ENCODE measurements at places on chromosomes 11 and 22.

DNA sequence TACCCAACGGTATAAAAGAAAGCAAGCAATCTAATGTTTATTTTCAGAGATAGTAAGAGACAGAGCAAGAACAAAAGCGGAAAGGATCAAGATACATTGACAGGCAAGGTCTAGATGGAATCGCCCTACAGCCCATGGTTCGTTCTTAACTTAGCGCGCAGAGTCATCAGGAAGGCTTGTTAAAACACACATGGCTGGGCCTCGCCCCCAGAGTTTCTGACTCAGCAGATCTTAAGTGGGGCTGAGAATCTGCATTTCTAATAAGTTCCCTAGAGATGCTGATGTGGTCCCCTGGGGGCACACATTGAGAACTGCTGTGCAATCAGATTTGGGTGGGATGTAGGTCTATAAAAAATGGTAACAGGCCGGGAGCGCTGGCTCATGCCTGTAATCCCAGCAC, 35.8 kb upstream of the CHRM4 start:
- no peak for DNase-seq

GRCh38 chr22:49242480-49242879, 585.2 kb downstream of the BRD1 start:
- no peak for DNase-seq

DNA sequence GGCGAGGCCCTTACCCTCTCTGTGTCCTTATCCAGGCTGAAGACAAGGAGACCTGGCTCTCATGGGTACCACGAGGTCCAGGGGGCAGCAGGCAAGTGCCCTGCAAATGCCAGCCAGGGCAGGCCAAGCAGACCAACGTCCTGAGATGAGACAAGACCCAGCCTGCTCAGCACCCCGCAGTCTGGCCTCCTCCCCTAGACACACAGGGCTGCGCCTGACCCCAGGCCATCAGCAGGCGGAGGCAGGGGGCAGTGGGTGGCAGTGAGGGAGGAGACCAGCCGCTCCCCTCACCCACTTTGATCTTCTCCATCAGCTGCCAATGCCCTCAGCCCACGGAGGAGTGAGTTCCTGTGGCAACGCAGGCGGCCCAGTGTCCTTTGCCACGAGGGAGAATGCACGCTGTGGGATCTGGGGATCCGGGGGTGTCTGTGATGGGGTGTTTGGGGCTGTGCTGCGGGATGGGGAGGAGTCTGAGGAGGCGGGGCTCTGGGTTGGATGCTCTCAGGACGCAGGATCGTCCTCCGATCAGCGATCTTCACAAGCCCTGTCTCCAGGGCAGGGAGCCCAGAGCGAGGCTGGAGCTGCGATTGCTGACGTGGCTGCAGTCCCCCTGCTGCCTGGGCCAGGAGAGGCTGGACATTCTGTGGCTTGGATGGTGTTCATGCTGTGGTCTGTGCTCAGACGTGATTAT, 30.5 kb upstream of the PPARA start:
- peak; percentile 59 for DNase-seq

DNA sequence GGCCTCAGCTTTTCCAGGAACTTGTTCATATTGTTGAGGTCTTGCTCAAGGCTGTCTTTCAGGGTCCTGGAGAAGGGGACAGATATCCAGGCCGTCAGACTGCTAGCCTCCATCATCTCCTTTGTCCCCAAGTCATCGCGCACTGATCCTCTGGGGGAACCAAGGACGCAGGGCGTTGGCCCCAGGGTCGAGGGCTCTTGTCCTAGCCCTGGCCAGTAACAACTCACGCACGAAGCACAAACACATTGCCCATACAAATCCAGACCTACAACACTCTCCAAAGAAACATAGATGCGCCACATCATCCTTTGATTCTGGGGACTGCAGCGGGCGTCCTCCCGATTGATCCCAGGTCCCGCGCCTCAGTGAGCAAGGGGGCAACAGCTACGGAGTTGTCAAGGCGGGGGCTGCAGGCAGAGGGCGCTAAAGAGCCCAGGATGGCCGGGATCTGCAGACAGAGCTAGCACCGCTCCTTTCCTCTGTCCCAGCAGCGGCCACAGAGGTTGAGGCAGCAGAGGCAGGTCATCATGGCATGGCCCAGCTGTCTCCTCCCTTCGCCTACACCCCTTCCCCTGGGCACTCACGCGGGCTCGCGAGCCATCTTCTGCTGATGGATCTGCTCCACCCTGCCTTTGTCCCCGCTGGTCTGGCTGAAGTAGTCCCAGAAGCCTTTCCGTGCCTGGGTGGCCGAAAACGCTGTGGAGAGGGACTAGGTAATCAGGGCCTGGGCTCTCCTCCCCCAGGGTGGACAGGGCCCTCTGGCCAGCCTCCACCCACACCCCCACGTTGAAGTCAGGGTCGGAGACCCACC, 472 bp downstream of the APOA5 start:
- peak; percentile 55 for DNase-seq

GRCh38 chr11:22792497-22792896, 37.1 kb downstream of the SVIP start:
- DNase-seq: peak; percentile 64

DNA sequence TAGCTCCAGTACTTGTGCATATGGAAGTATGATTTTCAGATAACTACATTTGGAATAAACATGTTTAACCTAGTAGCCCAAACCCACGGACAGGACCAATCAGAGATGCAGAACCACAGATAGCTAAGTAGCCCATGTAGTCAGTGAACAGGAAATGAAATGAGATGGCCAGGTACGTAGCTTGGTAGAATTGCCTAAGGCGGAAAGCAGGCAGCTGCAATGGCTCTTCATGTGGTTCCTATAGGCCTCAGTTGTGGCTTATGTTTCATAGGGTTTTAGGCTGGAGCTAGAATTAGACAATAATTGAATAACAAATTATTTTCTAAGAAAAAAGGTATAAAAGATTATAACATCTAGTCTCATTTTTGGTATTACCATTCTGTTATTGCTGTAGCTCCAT, 86.4 kb upstream of the B3GNT6 start:
- DNase-seq: no peak

DNA sequence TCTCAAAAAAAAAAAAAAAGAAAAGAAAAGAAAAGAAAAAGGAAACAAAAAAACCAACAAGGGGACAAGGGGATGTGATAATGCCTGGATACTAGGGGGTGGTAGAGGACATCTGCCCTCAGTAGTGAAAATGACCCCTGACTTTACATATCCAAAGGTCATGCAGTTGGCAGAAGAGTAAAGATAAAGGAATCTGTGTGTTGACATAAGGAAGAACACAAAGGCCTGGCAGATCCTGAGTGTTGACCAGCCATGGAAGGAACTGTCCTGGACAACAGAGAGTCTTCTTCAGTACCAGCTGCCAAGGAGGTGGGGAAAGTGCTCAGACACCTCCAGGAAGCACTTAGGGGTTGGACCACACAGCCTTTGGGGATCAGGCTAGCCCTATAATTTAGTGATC, 12.6 kb downstream of the SLC43A1 start:
- DNase-seq: no peak

GRCh38 chr11:103325686-103326069, 216.5 kb downstream of the DYNC2H1 start:
- DNase-seq: no peak

- peak; percentile 77 for DNase-seq
These were observed 10.2 kb upstream of the P4HA3 start for GRCh38 chr11:74321487-74322188.

DNA sequence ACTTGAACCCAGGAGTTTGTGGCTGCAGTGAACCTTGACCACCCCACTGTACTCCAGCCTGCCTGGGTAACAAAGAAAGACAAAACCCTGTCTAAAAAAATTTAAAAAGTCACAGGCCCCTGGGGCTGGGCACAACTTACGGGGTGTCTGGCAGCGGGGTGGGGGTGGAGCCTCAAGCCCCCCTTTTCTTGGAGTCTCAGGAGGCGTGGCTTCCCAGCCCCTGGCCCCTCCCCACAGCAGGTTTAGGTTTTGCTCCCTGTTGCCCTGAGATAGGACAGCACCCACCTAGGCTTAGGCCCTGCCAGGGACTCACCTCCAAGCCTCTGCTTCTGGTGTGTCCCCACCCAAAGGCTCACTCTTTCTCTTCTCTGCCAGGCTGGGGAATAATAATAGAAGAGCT, 22.4 kb downstream of the MGAT3 start:
- no peak for DNase-seq

GRCh38 chr11:116281173-116282160, 491.3 kb downstream of the BUD13 start:
- no peak for DNase-seq

DNA sequence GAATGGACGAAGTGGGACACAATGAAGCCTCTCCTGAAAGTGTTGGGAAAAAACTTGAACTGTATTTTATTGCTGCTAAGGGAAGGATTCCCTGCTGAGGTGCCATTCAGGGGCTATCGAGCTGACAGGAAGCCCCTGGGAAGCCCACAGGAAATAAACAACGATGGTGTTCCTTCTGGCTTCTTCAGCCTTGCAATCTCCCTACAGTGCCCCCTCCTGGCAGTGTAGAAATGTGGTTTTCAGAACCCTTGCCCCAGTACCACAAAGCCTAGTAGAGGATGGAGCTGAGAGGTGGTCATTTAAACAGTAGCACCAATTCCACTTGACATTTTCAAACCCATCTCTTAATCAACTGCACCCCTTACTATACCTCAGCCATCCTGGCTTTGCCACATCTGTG, 676.7 kb upstream of the ARHGAP42 start:
- DNase-seq: no peak

DNA sequence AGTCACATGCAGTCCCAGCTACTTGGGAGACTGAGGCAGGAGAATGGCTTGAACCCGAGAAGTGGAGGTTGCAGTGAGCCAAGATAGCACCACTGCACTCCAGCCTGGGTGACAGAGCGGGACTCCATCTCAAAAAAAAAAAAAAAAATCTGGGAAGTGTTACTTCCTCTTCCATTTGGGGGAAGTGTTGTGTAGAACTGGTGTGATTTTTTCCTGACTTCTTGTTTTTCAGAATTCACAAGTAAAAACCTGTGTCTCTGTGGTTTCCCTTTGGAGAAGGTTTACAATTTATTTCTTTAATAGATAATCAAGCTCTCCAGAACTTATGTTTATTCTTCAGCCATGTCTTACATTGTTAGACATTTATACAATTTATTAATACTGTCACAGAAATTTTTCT, 396.1 kb downstream of the BRD1 start:
- no peak for DNase-seq

DNA sequence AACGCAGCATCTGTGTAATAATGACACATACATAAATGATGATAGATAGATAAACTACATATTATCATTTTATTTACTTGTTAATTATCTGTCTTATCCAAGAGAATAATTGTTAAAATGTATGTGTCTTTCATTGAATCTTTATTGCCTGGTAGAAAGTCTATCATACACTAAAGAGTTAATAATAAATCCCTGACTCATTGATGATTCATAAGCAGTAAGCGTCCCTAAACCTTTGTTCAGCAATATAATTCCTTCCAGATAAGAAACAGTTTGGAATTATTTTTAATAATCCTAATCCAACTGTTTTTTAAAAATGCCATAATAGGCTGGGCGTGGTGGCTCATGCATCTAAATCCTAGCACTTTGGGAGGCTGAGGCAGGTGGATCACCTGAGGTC, 655.6 kb upstream of the CNTN5 start:
- DNase-seq: peak; percentile 12

GRCh38 chr11:77596626-77597025, 6.9 kb downstream of the AQP11 start:
- peak; percentile 53 for DNase-seq

DNA sequence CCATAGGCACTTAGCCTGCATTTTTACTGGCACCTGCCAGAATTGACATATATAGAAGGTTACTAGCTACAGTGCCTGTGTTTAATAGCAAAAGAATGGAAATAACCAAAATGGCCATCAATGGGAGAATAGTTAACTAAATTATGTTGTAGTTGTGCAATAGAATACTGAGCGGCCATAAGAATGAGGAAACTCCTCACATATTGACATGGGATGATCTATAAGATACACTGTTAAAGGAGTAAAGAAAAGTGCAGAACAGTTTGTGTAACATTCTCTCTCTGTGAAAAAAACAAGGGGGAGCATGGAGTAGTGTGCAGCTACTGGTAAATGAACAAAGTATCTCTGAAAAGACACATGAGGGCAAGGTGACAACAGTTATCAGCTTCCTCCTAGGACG, 21.5 kb downstream of the ARAP1 start:
- DNase-seq: no peak

DNA sequence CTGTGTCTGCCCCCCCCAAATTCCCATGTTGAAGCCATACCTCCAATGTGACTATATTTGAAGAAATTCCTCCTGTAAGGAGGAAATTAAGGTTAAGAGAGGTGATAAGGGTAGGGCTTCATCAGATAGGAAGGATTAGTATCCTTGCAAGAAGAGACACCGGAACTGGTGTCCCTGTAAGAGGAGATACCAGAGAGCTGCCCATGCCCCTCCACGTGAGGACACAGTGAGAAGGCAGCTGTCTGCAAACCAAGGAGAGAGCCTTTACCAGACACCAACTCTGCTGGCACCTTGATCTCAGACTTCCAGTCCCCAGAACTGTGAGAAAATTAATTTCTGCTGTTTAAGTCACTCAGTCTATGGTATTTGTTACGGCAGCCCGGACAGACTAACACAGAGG, 109.3 kb downstream of the ARFGAP2 start:
- DNase-seq: no peak

DNA sequence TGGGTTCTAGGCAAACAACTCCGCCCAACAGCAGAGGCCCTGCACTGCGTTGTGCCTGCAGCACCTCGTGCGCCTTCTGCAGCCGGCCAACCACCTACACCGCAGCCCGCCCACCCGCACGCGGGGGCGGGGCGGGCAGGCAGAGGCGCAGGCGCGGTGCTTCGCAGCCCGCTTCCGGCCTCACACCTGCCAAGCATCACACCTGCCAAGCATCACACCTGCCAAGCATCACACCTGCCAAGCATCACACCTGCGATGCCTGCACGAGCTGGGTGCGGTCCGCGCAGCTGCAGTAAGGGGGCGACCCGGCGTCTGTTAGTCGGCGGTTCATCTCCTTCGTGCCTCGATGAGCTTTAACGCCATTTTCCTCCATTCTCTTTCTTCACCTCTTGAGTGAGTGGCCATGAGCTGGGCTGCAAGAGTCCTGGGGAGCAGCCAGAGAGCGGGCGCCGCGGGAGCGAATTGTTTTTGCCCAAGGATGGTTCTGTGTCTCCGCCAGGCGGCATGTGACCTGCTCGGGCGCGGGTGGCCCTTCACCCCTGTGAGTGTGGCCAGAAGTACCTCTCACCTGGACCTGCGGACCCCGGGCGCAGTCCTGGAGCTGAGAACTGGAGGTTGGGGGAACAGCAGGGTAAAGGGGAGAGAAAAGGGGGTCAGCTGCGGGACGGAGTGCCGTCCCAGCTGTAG, at the start of gene LDHAL6A:
TSS of gene LDHAL6A (plus strand) at position 171 of the 687 bp plus-strand sequence. CDS start 825 bp downstream, outside the sequence.
- no peak for DNase-seq

GRCh38 chr11:120403966-120404365, 67.8 kb downstream of the ARHGEF12 start:
- no peak for DNase-seq

DNA sequence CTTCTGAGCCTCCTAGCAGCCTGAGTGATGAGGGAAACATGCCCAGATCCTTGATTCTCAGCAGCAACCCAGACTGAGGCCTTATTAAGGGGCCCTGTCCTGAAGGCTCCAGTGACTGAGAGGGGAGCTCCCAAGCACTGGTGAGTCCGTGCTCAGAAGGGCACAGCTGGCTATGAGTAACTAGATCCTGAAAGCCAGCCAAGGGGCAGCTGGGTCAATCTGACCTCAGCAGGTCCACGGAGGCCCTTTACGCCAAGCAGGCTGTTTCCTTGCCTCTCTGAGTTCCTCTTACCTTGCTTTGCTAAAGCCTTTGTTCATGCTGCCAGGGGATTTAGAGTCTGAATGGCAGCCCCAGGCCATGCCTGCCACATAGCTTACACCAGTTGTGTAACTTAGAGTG, 19.3 kb upstream of the MIEF1 start:
- DNase-seq: no peak

Data from fibroblast of skin of right biceps (primary cell).